Jurkat, Clone E6-1 (cell line): ENCODE measurements at places on chromosomes 12 and 14.

DNA sequence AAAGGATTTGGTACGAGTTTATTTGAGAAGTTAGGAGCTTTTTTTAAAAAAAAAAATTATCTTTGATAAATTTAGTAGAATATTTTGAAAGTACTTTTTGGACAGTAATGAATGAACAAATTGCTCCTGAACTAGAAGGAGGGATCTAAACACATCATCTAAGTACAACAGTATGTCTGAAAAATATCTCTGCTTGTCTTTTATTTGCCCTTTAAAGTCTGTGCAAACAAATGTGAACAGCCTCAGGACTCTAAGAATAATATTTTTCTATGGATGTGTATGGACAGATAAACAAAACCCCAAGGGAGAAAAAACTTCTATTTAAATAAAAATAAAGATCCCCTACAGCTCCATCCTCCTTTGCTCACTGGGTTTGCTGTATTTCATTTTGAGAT is 19.5 kb downstream of the FBXL14 start:
- no peak for DNase-seq

DNA sequence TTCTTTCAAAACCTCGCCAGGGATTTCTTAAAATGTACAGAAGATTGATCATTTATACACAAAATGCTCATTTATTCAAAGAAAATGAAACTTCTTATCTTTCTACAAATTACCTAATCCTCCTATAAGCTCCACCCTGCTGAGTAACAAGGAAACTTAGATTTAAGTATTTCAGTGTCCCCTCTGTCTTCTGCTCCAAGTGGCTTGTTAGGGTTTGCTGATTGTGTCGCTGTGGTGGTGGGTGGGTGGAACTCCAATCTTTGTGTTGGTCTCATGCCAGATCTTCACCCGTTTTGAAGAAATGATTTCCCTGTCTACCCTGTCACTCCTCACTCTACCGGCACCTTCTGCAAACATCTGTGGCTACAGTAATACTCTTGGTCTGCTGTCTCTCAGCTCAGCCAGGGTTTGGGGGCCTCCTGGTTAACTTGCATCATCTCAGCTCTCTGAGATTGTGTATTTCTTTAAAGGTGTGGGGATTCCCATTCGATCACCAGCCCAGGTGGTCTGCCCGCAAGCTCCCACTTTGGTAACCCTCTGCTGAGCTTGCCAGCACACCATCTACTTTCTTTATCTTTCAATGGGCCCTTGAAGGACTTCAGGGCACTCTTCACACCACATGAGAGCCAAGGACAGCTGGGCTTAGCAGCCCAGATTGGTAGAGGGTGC is 73.8 kb downstream of the DRAM1 start:
- no peak for DNase-seq

DNA sequence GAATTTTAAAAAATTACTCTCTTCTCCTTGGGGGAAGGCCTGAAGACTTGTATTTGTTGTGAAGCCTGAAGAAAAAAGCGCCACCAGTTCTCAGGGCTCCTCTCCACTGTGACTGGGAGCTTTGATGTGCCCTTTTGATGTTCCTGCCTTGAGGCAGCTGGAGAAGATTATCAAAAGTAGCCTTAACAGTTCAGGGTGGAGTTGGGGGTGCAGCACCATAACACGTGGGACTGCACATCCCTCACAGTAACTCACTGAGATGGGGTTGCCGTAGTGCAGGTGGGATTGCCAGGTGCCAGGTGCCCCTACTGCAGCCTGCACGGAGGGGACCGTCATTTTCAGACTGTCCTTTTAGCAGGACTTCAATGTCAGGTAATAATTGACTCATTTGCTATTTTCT is 474.1 kb downstream of the ETNK1 start:
- DNase-seq = peak; percentile 10

DNA sequence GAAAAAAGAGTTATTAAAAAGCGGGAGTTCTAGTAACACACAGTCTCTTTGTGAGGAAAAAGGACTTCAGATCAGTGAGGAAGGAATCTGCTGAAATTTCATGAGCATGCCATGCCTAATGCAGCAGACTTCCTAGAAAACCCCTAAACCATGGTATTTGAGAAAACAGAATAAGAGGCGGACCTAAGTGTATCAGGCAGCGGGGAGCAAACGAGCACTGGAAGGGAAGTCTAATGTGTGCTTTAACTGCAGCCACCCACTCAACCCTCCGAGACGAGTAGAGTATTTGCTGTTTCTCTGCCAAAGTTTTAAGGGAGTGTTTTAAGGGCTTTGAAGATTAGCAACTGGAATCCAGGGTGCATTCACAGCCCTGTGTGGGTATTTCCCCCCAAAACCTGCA is 36.5 kb downstream of the ACADS start:
- DNase-seq = no peak

DNA sequence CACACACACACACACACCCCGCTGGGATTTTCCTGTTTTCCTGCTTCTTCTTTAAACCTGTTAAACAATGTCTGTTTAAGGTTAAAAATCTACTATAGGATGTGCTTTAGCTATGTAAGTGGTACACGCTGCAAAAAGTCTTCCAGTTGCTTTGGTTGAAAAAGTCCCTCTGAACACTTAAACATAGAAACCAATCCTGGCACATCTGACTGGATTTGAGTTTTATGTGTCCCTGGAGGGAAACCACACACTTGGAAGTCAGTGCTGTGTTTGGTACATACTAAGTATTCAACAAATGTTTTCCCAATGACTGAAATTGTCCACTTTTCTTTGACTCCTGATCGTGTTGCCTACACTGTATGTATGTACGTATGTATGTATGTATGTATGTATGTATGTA is 22.0 kb downstream of the CFL2 start:
- DNase-seq = no peak

GRCh38 chr12:107243341-107243740 is 150.0 kb upstream of the CRY1 start:
- no peak for DNase-seq
